ENCODE measurements at places on chromosomes 7 and 10.

DNA sequence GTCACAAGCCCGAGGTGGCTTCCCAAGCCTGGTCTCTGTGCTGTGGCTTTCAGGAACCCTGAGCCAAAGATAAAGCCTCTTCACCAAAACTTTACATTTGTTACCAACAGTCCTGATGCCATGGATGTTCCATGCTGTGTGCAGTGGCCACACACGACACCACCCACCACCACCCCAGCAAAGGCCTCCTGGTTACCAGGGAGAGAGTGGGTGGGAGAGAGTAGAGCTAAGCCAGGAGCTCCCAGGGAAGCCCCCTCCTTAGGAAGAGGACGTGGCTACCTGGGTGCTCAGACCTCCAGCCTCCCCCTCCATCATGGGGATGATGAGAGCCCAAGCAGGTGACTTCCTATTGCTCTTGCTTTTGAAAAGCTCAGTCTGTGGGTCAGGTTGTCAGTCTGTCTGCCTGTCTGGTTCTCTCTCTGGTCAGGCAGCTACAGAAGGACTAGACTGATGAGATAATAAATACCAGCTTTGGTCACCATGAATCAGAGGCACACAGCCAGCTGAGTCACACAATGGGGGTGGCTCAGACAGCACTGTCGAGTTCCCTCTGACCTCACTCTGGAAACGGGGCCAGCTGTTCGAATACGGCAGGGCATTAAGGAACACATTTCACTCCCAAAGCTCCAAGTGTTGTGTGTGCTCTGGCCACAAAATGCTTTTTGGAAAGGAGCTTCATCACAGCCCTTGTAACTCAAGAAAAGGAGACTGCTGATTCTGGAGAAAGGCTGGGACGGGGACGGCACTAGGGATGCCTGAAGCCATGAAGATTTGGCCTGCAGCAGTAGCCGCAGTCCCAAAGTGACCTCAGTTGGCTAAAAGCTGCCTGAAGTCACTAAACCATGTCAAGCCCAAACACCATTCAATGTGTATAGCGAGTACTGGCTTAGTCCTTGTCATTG, 166.0 kb downstream of the FANK1 start:
- DNase-seq: no peak

DNA sequence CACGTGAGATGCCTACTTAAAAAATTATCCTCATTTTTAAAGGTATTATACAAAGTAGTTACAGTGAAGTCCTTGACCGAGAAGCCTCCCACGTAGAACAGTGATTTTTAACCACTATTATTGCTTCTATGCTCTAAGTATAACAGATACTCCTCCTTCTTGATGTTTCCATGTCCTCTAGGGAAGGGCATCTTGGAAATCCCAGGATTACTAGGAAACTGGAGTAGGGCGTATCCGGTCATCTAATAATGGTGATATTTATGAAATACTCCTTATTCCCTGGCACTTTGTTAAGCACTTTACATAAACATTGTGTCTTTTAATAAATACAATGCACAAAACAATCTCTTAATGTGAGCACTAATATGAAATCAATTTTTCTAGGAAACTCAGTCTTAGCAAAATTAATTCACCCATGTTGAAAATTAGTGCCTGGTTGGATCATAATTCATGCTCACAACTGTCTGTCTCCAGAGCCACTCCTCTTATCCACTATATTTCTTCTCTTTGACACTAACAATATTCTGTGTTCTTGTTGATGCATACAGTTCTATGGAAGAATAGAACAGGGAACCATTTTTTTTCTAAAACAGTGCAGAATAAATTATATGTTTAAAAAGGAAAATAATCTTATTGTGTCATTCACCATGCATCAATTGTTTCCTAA, 128.6 kb upstream of the SEMA3E start:
- DNase-seq: no peak

- no peak for DNase-seq
Observed at GRCh38 chr10:33793793-33794192, 459.3 kb upstream of the NRP1 start.

- DNase-seq: no peak
Observed at GRCh38 chr10:14613588-14613920, 161.1 kb downstream of the FAM107B start.

DNA sequence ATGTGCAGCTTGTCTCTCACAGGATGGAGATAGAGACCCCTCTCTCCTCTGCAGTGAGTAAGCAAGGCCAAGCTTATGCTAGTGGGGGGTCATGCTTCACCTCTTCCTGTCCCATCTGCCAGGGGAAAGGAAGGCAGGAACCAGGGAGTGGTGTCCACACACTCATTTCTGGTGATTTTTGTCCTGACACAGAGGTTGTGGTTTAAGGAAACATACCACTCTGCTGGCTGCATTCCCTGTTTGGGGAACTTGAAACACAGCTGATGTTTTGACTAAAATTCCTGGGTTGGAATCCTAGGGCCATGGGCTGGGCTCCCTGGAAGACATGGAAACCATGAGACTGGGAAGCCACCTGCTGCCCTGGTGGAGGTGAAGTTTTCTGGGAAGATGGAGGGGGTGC, 21.4 kb downstream of the C10orf120 start:
- no peak for DNase-seq

- no peak for DNase-seq
Observed at GRCh38 chr10:4626919-4627318, 199.1 kb upstream of the AKR1E2 start.

- DNase-seq: no peak
Observed at GRCh38 chr7:121313220-121313792, 15.5 kb upstream of the WNT16 start.

DNA sequence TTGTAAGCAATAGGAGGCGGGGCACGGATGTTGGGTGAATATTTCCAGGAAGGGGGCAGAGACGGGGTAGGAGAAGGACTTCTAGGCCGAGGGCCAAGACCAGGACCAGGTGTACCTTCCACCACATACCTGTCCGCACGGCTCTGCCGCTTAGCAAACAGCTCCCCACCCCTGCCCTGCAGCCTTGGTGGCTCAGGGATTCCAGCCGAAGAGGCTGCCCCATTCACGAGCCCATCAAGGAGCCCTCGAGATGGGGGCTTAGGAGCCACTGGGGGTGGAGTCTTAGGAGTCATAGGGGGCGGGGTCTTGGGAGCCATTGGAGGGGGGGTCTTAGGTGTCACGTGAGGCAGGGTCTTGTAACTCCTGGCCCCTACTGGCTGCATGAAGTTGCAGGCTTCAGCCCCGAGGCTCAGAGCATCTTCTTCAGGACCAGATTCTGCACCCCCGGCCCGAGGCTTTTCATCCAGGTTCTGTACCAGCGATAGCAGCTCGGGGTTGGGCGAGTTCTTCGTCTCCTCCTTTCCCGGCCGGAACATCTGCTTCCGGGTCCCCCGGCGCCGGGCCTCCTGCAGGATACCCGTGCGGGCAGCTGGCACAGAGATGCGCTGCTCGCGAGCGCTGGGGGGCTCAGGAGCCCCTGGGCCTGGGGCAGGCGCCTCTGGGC, 6.1 kb upstream of the MYOZ1 start:
- no peak for DNase-seq

- DNase-seq: no peak
Observed at GRCh38 chr10:7335977-7336376, 74.9 kb downstream of the SFMBT2 start.

DNA sequence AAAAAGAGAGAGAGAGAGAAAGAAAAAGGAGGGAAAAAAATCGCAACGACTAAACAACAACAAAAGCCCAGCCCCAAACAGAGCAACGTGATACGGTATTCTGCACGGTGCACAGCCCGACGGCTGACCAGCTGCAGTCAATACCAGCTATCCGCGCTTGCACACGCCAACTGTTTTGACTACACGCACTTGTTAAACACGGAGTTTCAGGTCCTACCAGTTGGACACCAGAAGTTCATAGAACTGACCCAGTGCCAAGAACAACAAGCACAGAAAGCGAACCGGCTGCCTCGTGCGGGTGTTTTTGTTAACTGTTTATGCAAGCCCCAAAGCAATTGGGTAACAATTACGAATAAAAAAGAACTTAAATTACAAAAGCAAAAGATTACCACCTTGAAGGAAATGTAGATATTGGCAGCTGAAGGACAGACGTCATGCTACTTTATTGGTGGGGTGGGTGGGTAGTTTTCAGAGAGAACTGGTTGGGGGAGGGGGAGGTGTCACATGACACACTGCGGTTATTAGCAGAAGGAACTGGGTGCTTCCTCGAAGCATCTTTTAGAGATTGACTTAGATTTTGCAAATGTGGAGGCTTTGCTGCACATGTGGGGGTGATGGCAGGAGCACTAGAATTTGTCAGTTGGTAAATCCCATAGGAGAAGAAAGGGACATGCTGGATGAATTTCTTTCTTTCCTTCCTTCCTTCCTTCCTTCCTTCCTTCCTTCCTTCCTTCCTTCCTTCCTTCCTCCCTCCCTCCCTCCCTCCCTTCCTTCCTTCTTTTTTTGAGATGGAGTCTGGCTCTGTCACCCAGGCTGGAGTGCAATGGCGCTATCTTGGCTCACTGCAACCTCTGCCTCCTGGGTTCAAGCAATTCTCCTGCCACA, 110.6 kb upstream of the EFCAB10 start:
- peak; percentile 41 for DNase-seq

DNA sequence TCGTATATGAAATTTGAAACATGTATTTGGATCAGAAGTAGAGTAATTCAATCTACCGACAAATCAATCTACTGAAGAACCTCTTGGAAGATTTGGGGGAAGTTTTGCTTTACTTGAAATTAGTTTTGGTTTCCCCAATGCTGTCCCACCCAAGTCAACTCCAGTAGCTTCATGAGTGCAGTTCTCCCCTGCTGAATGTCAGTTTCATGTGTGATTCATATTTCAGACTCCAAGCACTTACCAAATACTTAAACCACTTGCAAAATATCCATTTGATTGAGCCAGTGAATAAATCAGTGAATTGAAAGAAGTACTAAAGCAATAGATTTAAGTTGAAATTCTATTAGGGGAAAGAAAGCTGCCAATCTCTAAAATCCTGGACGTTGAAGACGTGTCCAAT, 9.3 kb downstream of the CALML5 start:
- DNase-seq: no peak

DNA sequence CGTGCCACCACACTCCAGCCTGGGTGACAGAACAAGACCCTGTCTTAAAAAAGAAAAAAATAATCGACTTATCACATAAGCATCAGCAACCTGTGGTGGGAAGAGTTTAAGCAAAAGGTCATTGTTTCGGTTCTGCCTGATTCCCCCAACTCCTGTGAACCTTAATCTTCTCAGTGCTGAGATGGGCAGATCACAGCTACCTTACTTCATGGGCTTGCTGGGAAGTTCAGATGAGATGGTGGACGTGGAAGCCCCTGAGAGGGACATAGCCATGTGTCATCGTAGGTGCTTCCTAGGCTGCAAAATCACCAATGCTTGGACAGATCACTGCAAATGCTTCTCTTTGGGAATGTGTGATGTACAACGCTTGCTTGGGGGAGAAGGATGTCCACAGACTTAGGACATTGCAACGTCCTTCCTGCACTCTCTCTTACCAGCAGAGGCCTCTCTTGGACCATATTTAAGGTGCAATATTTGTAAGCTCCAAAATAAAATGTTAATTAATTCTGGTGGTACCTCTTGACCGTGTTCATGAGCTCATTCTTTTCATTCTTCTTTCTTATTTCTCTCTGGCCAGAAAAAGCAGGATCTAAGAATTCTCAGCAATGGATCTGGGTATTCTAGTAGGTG, 8.6 kb downstream of the GJD4 start:
- no peak for DNase-seq

DNA sequence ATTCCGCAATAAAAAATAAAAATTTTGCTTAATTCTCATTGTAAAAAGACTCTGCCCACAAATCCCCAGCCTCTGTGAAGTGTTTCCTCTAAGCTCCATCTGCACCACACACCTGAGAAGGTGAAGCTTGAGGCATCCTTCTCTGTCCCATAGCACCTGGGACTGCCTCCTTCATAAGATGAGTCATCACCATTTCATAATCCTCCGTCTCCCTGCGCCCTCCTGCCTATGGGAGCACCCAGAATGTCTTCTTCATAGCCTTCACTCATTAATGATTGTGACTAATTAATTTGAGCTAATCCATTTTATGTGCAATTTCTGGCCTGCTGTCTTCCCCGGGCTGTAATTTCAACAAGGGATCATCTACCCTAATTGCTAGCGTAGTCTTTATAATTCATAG, 90.3 kb downstream of the WDR11 start:
- DNase-seq: no peak

DNA sequence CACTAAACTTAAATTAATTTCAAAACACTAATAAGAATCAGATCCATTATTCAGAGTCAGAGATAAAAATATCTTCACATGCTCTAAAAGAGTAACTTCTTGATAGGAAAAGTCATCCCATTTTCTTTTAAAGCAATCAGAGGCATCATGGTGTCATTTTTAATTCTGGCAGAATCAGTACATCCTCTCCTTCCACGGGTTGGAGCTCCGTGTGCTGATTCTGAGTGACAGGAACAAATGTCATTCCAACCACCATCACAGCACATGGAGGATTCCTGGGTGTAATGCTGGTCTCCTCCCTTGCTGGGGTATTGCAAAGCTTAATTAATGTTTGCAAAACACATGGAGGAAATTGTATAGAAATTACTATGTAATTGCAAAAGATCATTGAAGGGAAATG, 114.5 kb upstream of the IMMP2L start:
- DNase-seq: no peak

DNA sequence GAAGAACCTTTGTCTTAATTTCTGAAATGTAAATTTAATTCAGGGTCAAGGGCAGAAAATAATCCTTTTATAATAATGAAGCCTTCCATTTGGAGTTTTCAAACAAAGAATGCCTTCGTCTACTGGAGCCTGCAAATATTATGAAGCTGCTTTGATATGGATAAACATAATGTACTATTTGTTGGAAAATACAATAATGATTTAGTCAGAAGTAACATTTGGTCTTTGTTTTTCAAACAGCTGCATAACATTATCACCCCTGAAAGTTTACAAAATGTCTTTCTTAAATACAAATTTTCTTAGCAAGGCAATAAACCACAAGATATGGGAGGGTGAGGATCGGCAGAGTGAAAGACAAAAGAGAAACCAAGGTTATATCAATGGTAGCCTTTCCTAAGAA, 41.5 kb downstream of the TMEM26 start:
- no peak for DNase-seq

DNA sequence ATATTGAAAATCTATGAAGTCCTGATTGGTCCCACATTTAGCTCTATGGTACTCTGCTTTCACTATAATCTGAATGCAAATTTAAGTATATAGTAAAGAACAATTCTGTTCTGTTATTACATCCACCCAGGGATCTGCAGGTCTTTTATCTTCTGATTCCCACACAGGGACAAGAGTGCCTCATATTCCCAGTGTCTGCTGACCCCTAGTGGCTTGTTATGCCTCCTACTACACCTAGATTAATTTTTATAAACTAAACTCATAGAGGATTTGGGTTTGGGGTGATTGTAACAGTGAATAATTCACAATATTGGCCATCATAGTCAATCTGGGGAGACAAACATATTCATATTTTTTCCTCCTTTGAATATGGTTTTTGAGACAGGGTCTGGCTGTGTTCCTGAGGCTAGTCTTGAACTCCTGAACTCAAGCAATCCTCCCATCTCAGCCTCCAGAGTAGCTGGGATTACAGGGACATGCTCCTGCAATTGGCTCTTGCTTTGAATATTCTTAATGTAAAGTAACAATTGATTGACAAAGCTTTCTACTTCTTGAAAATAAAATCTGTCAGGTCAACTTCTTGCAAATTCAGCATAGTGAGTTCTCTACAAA, 282.1 kb downstream of the KCND2 start:
- no peak for DNase-seq

GRCh38 chr10:5424751-5425150, 12.4 kb downstream of the NET1 start:
- DNase-seq: no peak

- no peak for DNase-seq
Observed at GRCh38 chr10:132209130-132209529, 22.4 kb downstream of the DPYSL4 start.
